ENCODE measurements at places on chromosomes 5 and 9. TPM values are rescaled to one million over a fixed set of nuclear protein-coding genes. Genes with fewer than 3 reads are reported as not detected.

- H3K36me3 ChIP-seq = no peaks in the 10 kb centered on the region
- H3K4me3 ChIP-seq = no peak overlapping the region
- H3K4me1 ChIP-seq = peaks cover 13% of the 10 kb centered on the region
- no peaks in the 10 kb centered on the region for H3K27me3 ChIP-seq
- DNase-seq = no peak
These were observed 212.0 kb downstream of the KDM4C start for GRCh38 chr9:6969805-6970204.

SNCB gene
- 6.6 TPM for polyA plus RNA-seq

DNA sequence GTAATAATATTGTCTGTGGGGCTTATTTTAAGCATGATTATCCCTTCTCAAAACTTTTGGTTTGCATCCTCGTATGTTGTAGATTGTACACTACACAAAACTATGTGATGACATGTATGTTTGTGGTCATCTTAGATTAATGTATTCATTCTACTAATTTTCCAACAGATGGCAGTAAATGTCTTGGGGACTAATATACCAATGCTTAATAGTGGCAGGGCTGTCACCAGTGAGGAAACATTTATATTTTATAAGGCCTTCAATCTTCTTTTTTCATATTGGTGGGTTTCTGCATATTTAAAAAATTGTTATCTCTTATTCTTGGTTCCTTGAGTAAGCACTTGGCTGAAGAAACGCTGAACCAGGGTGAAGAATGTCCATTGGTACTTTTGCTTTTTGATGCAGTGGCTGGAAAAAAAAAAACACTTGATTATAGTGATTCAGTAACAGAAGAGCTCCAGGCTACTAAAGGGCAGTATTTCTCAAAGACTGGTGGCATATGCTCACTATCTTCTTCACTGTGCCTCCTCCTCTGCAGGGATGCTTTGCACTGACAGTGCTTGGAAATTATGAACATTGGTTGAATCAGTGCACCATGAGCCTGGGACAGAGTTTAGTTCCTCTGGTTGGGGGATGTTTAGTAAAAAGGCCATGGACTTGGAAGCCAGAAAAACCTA lies 530.3 kb downstream of the RASEF start:
- H3K36me3 ChIP-seq = no peaks in the 10 kb centered on the region
- no peak for DNase-seq
- no peak overlapping the region for H3K27ac ChIP-seq
- H3K4me1 ChIP-seq = peaks cover 5% of the 10 kb centered on the region

DNA sequence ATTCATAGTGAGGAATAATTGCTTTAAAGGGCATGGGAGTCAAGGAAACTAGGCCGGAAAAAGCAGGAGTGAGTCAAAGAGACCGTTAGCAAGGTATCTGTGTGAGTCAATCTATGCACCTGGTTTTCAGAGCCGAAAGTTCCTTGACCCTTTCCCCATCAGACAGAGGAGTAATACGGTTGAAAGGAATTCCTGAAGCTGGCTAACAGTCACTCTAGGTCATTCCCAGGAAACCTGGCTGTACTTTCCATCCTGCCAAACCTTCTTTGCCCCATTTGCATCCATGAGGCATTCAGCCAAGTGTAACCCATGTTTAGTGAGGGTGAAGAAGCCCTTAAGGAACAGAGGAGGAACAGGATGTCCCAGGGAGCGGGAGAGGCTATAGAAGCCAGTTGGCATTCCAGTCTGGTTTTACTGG lies 16.2 kb downstream of the RBM18 start:
- no peak overlapping the region for H3K27ac ChIP-seq
- H3K36me3 ChIP-seq = peaks cover 60% of the 10 kb centered on the region
- H3K27me3 ChIP-seq = no peaks in the 10 kb centered on the region
- H3K4me1 ChIP-seq = no peaks in the 10 kb centered on the region

CHSY3 gene
- polyA plus RNA-seq = 0.15 TPM

BARHL1 gene
- polyA plus RNA-seq = not detected

OTP gene
- polyA plus RNA-seq = not detected

DRD1 gene
- polyA plus RNA-seq = 0.21 TPM

PAIP1 gene
- polyA plus RNA-seq = 22.9 TPM

PCDHGB7 gene
- 1.0 TPM for polyA plus RNA-seq

- no peak overlapping the region for H3K4me3 ChIP-seq
- no peak for DNase-seq
- H3K27ac ChIP-seq = no peak overlapping the region
- H3K36me3 ChIP-seq = no peaks in the 10 kb centered on the region
- no peaks in the 10 kb centered on the region for H3K4me1 ChIP-seq
These were observed 106.7 kb downstream of the INSYN2B start for GRCh38 chr5:169873642-169874041.

All from pancreas (tissue), 10 donors.